ENCODE measurements at places on chromosomes 3 and 15. TPM values are rescaled to one million over a fixed set of nuclear protein-coding genes. Genes with fewer than 3 reads are reported as not detected.

- no peak for DNase-seq
Measured at GRCh38 chr3:129185783-129186182, 2.1 kb upstream of the CNBP start.

GRCh38 chr3:114005481-114005880 lies 50.8 kb downstream of the CCDC191 start:
- DNase-seq: no peak

CSK gene
- 72.5 TPM for polyA plus RNA-seq

PLD1 gene
- polyA plus RNA-seq: not detected

SYNPR gene
- not detected for polyA plus RNA-seq

RPP25 gene
- polyA plus RNA-seq: 2.8 TPM

IMPG2 gene
- polyA plus RNA-seq: not detected

Measured in CD4-positive, alpha-beta memory T cell (primary cell).